ENCODE measurements at places on chromosomes 2 and 18. TPM values are rescaled to one million over a fixed set of nuclear protein-coding genes. Genes with fewer than 3 reads are reported as not detected.

NCKAP5 gene
- total RNA-seq: 1.4 TPM

FRZB gene
- total RNA-seq: 0.06 TPM

ALPG gene
- total RNA-seq: 0.22 TPM

ACVR1C gene
- 0.08 TPM for total RNA-seq

DARS1 gene
- 52.3 TPM for total RNA-seq

DSG2 gene
- total RNA-seq: 69.7 TPM

CDH19 gene
- 1.5 TPM for total RNA-seq

SNRNP27 gene
- total RNA-seq: 44.2 TPM

REG1A gene
- total RNA-seq: not detected

LIPG gene
- 0.32 TPM for total RNA-seq

ANKRD53 gene
- not detected for total RNA-seq

IL37 gene
- total RNA-seq: not detected

GRHL1 gene
- total RNA-seq: 0.70 TPM

RFTN2 gene
- total RNA-seq: not detected

KRTCAP3 gene
- 0.90 TPM for total RNA-seq

C2orf80 gene
- not detected for total RNA-seq

Measured in A549 treated with ZK216348 at 1 μM for 4 hours (cell line).